NCI-H2081 (cell line): ENCODE measurements at places on chromosomes 1 and 21.

GRCh38 chr1:231722356-231722755, 95.8 kb downstream of the DISC1 start:
- DNase-seq = no peak

DNA sequence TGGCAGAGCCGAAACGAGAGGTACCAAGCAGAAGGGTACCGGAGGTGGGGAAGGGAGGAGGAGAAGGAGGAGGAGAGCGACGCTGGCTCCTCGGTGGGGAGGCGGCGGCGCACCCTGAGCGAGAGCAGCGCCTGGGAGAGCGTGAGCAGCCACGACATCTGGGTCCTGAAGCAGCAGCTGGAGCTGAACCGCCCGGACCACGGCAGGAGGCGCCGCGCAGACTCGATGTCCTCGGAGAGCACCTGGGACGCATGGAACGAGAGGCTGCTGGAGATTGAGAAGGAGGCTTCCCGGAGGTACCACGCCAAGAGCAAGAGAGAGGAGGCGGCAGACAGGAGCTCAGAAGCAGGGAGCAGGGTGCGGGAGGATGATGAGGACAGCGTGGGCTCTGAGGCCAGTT, 32.4 kb downstream of the STYXL2 start:
- DNase-seq = no peak

- no peak for DNase-seq
Observed at GRCh38 chr1:179767177-179767581, 24.1 kb downstream of the FAM163A start.

DNA sequence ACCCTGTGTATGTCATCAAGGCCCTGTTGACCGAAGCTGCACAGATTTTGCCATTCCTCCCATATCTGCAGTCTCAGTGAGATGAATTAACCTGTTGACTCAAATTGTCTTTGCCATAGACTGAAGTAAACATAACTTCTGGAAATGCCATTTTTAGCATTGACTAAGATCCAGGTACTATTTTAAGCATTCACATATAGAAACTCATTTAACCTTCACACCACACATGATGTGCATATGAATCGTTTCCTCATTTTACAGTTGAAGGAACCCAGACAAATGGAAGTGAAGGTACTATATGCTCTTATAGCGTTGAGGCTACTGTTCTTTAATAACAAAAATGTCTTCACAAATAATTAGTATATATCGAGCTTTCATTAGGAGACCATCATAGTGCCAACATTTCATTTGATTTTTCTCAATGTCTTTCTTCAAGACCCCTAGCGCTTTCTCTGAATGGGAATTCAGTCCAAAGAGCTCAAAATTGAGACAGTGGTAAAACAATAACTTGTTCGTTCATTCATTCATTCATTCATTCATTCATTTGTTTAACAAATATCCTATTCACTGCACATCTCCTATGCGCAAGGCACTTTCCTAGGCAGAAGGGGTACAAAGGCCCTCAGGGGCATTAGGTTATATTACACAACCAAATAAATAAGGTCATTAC, 444.7 kb downstream of the ADGRL2 start:
- no peak for DNase-seq

DNA sequence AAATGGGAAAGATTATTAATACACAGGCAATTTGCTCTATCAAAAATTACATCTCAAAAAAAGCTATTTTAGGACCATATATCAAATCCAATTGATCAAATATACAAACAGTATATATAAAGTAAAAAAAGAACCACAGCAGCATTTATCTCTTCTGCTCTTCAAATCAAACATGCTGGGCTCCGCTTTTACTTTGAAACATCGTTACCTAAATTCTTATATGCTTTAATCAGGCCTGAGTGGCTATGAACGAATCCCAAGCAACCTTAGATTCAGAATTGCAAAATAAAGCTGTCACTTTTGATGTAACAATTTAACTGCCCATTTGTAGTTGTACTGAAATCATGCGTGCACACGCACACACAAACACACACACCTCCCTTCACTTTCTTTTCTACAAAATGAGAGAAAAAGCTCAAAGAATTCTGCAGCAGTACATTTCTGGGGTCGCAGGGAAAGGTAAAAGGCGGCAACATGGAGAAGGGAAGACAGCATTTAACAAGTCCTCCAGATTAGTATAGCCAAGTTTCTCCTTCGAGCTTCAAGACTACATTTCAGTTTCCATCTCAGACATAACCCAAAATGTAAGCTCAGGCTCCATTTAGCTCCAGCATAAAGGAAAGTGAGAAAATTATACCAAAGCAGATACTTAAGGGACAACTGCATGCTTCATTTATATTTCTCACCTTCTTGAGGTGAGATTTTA, 92.2 kb upstream of the TTC39A start:
- DNase-seq = no peak

- no peak for DNase-seq
Observed at GRCh38 chr21:25756190-25756932, 21.6 kb downstream of the GABPA start.

DNA sequence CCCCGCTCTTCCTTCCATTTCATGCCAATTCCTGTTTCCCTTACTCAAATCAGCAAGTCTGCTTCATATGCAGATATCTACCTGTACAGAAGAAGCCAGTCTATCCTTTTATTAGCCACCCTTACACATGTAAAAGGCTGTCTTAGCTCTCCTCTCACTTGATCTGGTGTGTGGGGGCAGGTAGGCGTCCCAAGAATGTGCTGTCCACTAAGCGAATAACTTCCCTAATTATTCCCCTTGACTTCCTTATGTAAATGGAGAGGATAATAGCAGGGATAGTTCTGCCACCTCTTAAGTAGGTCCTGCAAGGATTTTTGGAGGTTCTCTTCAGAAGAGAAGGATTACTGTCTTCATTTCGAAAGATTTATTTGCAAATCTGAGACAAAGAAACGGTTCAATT, 160.4 kb downstream of the TTLL7 start:
- no peak for DNase-seq

- no peak for DNase-seq
Observed at GRCh38 chr1:12542138-12542465, 75.9 kb downstream of the DHRS3 start.
